A549 treated with Hydrocortisone at 1 μM for 4 hours (cell line): ENCODE measurements at places on chromosomes 11 and 22. TPM values are rescaled to one million over a fixed set of nuclear protein-coding genes. Genes with fewer than 3 reads are reported as not detected.

Gene PDGFD
- total RNA-seq: 5.9 to 8.6 TPM (median 7.2 TPM) in 5 replicates

Gene SMTNL1
- not detected in 5 replicates for total RNA-seq

Gene CEP164
- 15.8 to 21.6 TPM (median 17.7 TPM) in 5 replicates for total RNA-seq

Gene C11orf42
- not detected in 5 replicates for total RNA-seq

Gene RAB39A
- 0.18 to 0.61 TPM (median 0.43 TPM) in 5 replicates for total RNA-seq

Gene CHST1
- total RNA-seq: 1.3 to 1.9 TPM (median 1.9 TPM) in 5 replicates

Gene IFITM10
- 1.1 to 2.3 TPM (median 1.2 TPM) in 5 replicates for total RNA-seq

Gene OR8G5
- not detected in 5 replicates for total RNA-seq

Gene ANGPTL5
- total RNA-seq: 0.06 to 0.14 TPM (median 0.11 TPM) in 4 of 5 replicates, not detected in the other

Gene GRAP2
- not detected in 5 replicates for total RNA-seq

Gene BACE1-AS
- total RNA-seq: 1.7 to 3.2 TPM (median 2.1 TPM) in 5 replicates

Gene TSGA10IP
- not detected in 5 replicates for total RNA-seq

Gene CDC45
- total RNA-seq: 22.7 to 29.4 TPM (median 24.5 TPM) in 5 replicates

Gene NRXN2
- total RNA-seq: 0.12 to 0.32 TPM (median 0.18 TPM) in 5 replicates

Gene UBQLNL
- not detected in 5 replicates for total RNA-seq

Gene SVIP
- 8.6 to 14.3 TPM (median 13.1 TPM) in 5 replicates for total RNA-seq

Gene BBS1
- total RNA-seq: 9.5 to 10.9 TPM (median 9.7 TPM) in 5 replicates

Gene UCP3
- total RNA-seq: 0.89 to 2.0 TPM (median 1.2 TPM) in 5 replicates

Gene OR6T1
- total RNA-seq: not detected in 5 replicates

Gene CRYBB3
- total RNA-seq: not detected in 5 replicates

Gene ELF5
- not detected in 5 replicates for total RNA-seq

Gene COMT
- 124 to 164 TPM (median 153 TPM) in 5 replicates for total RNA-seq
